ENCODE measurements at places on chromosomes 2 and 18.

DNA sequence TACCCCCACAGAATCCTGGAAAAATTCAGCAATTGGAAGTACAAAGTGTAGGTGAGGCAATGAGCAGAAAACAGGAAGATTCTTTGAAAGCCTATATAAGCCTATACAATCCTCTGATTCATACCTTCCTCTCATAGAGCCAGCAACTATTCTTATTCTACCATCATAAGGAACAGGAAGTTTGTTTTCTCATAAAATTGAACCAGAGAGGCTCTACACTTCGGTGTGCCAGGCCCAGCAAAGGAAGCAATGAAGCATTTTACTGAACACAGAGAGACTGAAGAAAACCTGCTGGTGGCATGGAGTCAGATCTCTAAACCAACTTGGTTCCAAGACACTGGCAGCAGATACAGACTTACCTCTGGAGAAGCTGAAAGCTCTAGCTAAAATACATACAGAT lies 18.7 kb downstream of the CASP8 start:
- DNase-seq = no peak

DNA sequence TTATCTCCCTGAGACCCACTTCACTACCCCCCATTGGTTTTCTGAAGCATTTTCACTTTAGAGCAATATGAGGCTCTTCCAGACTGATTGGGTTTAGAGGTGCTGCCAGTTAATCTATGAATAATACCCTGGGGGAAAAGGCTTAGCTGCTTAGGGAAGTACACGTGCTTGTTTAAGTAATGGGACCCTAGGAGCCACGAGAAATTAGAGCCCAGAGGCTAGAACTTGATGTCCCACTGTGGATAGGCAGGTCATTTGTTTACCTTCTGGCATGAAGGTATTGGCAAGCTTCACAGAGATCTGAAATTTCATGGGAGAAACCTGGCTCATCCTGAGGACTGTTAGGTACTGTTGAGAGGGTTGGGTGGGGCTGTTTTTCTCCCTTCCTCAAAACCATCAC lies 59.7 kb downstream of the CLIP4 start:
- DNase-seq = no peak

DNA sequence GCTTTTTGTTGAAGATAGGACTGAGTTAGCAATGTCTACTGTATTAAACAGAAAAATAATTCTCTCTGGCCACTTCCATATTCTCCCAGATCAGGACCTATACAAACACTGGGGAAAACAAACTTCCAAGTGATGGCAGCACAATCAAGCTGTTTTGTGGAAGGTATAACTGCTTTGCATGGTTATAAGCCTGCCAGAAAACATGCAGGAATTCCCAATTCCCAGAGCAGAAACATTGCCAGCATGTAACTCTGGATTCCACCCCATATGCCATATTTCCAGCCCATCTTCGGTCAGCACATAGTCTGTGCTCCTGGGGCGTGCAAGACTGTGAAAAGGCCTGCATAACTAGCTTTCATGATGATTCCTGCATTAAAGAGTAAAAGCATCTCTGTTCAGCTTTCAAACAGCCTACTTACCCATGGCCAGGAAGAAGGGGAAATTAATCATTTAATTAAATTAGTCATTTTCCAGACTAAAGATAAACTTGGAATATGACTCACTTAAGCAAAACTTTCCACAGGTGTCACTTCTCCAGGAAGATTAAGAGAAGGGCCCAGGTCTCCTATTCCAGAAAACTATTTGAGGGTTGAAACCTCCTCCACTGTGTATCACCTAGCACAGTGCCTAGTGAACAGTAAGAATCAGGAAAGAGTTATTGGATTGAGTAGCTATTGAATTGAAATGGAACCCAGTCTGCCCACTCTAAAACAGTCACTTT lies 280.5 kb downstream of the NRXN1 start:
- no peak for DNase-seq

GRCh38 chr2:231462729-231463465 lies 1.4 kb downstream of the NCL start:
- no peak for DNase-seq

DNA sequence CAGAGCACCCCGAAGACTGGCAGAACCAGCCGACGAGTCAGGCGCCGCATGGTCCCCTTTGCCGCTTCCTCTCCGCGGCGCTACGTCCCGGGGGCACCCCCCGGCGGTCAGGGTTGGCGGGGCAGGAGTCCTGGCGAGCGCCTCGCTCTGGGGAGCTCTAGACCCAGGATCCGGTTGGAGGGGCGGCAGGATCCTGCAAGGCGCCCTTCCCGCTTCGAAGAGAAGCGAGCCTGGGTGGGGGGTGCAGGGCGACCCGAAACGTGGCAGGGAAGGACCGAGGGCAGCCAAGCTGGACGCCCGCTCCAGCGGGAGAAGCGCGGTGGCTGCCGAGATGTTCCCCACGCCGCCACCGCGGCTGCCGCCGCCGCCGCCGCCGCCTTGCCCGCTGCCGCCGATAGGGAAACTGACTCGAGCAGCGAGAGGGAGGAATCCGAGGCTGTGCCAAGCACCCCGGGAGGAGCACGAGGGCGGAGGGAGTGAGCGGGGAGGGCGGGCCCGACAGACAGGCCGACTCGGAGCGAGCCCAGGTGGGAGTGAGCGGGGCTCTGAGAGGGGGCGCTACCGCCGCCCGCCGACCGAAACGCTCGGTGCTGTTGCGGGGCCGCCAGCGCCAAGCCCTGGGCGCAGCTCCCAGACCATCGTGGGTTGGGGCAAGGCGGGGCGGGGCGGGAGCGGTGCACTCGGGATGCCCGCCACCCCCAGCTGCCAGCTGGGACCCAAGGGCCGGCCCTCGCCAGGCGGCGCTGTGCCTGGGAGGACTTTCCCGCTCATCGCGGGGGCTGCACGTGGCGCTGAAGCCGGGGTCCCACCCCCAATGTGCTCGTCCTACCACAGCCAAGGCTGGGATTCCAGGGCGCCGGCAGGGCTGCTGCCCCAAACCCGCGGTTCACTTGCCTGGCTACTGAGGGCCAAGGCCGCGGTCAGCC lies at the start of gene GALNT14:
Gene GALNT14 (minus strand): TSS at position 404 of the 926 bp plus-strand sequence. CDS start 354 bp downstream, at position 50.
- no peak for DNase-seq

DNA sequence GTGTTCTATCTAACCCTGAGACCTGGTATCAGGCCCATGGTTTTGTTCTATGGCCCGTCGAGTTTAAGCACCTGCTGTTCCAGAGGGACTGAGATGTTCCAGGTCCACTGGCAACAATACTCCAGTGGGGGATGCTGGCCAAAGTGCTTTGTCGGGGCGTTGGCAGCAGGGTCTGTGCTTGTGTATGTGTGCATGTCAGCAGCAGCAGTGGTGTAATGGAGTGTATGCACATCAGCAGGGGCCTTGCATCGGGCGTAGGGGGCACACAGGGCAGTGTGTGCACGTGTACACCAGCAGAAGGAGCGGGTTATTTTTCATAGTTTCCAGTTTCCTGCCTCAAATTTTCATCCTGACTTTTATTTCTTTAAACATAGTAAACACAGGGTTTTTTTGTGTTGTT lies 37.8 kb upstream of the THUMPD2 start:
- DNase-seq = no peak

DNA sequence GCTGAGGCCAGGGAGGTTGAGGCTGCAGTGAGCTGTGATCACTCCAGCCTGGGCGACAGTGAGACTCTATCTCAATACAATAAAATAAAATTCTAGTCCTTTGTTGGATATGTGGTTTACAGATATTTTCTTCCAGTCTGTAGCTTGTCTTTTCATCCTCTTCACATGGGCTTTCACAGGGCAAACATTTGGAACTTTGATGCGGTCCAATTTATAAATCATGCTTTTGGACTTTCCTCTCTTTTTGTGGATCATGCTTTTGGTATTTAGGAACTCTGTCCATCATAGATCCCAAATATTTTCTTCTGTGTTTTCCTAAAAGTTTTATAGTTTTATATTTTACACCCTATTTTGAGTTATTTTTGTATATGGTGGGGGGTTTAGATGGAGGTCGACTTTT lies 14.9 kb downstream of the RAB10 start:
- no peak for DNase-seq

DNA sequence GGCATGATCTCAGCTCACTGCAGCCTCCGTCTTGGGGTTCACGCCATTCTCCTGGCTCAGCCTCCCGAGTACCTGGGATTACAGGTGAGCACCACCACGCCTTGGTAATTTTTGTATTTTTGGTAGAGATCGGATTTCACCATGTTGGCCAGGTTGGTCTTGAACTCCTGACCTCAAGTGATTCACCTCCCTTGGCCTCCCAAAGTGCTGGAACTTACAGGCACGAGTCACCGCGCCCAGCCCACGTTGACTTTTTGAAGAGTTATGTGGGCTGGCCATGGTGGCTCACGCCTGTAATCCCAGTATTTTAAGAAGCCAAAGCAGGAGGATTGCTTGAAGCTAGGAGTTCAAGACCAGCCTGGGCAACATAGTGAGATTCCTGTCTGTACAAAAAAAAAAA lies 20.8 kb downstream of the CCL20 start:
- no peak for DNase-seq

- DNase-seq = no peak
These were observed at the start of gene CACNB4 for GRCh38 chr2:152098496-152099366. TSS of gene CACNB4 (minus strand) at chr2:152099044.

DNA sequence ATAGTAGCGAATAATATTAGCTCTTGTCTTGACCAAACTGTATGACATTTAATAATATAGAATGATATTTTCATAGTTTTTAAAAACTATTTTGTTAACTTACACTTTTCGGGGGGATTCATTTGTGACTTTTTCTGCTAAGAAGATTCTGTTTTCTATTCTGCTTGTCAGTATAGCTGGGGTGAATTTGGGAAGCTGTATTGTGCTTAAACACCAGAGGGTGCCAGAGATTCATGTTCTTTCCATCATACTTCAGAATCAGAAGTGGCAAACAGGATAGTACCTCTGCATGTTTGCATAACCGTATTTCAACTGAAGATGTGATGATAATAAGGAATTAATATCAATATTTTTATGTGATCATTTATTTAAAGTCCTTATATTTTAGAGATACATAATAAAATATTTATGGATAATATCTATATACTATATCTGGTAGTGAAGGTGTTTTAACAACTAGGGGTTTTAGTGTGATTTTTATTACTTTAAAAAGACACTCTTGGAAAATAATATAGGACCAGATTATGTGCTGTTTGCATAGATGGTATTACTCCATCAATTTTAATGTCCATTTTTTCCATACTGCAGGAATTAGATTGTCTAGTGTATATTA lies 81.0 kb downstream of the TAF4B start:
- DNase-seq = no peak

- peak; percentile 76 for DNase-seq
These were observed 99.0 kb downstream of the ZFP36L2 start for GRCh38 chr2:43127208-43127940.

- DNase-seq = no peak
These were observed 13.0 kb upstream of the RALB start for GRCh38 chr2:120239488-120240287.

GRCh38 chr2:234690569-234691213 lies 193.8 kb upstream of the ARL4C start:
- no peak for DNase-seq

DNA sequence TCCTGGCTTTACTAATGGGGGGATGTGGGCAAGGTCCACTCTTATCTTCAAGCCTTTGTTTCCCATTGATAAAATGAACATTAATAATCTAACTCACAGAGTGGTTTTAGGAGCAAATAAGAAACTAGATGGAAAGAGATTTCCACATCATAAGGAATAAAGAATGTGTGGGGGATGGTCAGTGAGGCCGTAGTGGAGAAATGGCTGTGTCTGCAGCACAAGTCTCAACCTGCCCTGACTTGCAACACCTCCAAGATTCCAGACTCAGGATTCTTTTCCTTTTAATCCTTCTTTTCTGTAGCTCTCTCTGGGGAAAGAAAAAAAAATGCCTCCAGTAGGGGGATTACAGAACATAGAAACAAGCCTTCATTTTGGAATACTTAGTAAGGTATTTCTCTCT lies 124.2 kb upstream of the MEX3C start:
- no peak for DNase-seq

- DNase-seq = no peak
These were observed 84.2 kb downstream of the KLHL29 start for GRCh38 chr2:23469142-23469540.

- DNase-seq = no peak
These were observed 118.9 kb upstream of the CCDC150 start for GRCh38 chr2:196520605-196521004.

DNA sequence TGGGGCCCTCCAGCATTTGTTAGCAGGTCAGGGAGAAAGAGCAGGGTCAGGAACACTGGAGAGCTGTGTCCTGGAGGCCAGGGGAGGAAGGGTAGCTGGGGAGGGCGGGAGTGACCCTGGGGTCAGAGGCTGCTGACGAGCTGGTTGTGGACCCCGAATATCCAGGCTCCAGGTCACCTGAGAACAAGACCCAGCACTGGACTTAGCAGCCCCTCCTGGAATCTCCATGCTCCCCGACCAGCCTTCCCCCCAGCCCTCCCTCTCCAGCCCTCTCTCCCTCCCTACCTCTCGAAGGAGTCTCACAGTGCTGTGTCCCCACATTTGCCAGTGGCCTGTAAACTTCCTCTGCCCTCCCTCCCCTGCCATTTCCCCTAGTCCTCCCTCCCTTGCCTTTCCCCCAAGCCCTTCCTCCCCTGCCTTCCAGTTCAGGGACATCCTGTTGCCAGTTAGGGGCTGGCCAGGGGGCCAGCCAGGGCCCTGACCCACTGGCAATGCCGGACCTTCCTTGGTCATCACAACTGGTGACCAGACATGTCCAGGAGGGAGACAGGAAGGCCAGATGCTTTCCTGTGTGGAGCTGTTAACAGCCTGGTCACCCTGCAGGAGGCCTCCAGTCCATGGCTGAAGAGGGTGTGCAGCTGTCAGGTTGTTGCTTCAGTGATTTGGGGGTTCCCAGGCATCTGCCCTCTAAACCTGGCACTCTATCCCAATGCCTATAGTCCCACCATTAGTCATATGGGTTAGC lies 50.0 kb upstream of the FAHD2A start:
- no peak for DNase-seq

DNA sequence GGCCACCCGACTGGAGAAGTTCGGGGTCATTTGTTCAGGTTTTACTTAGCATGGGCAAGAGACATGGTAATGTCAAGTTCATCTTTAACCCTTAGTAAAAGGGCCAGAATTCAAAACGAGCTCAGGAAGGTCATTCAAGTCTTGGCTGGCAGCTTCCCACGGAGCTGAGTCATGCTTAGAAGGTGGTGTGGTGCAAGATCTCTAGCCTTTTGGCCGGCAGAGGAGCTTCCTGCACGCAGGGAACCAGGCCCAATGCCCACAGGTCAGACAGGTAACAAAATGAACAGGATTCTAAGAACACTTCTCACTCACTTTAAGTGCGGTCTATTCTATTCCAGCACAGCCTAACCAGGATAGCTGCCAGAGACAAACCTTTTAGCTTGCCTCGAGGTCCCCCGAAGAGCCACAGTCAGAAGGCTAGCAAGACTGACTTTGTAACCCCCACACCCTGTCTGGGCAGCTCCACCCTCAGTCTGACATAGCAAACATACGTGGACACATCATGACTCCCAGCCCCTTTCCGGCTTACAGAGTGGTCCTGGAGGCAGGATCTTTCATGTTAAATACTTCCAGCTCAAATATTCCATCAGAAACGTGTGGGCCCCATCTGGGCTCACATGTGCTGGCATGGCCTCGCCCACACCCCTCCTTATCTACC lies 292.7 kb downstream of the BCL11A start:
- DNase-seq = no peak

- no peak for DNase-seq
These were observed 681.2 kb downstream of the RNF144A start for GRCh38 chr2:7598402-7598801.

GRCh38 chr2:61762292-61762691 lies 91.6 kb downstream of the FAM161A start:
- DNase-seq = no peak
